Mesenchymal stem cell (in vitro differentiated cells and primary cell): ENCODE measurements at places on chromosomes 6 and 20.

GRCh38 chr6:55319961-55320695 is 7.1 kb upstream of the GFRAL start:
- no peaks in the 10 kb centered on the region for H3K36me3 ChIP-seq
- H3K27me3 ChIP-seq: no peaks in the 10 kb centered on the region
- H3K27ac ChIP-seq: no peak overlapping the region
- H3K4me1 ChIP-seq: no peaks in the 10 kb centered on the region
- H3K4me3 ChIP-seq: no peak overlapping the region

- no peak overlapping the region for H3K4me3 ChIP-seq
- no peaks in the 10 kb centered on the region for H3K4me1 ChIP-seq
- DNase-seq: no peak
- H3K27ac ChIP-seq: no peak overlapping the region
- no peaks in the 10 kb centered on the region for H3K36me3 ChIP-seq
- peaks cover 7% of the 10 kb centered on the region for H3K27me3 ChIP-seq
Observed at GRCh38 chr20:21289651-21290050, 13.5 kb upstream of the XRN2 start.

GRCh38 chr6:114049367-114049966 is 78.5 kb upstream of the HDAC2 start:
- no peak overlapping the region for H3K4me3 ChIP-seq
- peaks cover 5% of the 10 kb centered on the region for H3K4me1 ChIP-seq
- peak overlapping the region; percentile 23 for H3K27ac ChIP-seq
- H3K27me3 ChIP-seq: no peaks in the 10 kb centered on the region
- peak; percentile 7 for DNase-seq
- H3K36me3 ChIP-seq: no peaks in the 10 kb centered on the region

- H3K4me1 ChIP-seq: peaks cover 40% of the 10 kb centered on the region
- no peak overlapping the region for H3K4me3 ChIP-seq
- H3K27me3 ChIP-seq: no peaks in the 10 kb centered on the region
- peaks cover 73% of the 10 kb centered on the region for H3K36me3 ChIP-seq
Observed at GRCh38 chr20:63737945-63738686, 1.5 kb upstream of the SLC2A4RG start.

DNA sequence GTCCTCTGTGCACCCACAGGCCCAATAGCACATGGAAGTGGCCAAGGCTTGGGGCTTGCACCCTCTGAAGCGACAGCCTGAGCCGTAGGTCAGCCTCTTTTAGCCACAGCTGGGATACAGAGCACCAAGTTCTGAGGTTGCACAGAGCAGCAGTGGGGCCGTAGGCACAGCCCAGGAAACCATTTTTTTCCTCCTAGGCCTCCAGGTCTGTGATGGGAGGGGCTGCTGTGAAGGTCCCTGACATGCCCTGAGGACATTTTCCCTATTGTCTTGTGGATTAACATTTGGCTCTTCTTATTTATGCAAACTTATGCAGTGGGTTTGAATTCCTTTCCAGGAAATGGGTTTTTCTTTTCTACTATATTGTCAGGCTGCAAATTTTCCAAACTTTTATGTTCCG is 878.7 kb upstream of the MAN1A1 start:
- no peak for DNase-seq
- H3K27me3 ChIP-seq: no peaks in the 10 kb centered on the region
- no peaks in the 10 kb centered on the region for H3K4me1 ChIP-seq
- H3K27ac ChIP-seq: no peak overlapping the region
- H3K4me3 ChIP-seq: no peak overlapping the region
- H3K36me3 ChIP-seq: no peaks in the 10 kb centered on the region

DNA sequence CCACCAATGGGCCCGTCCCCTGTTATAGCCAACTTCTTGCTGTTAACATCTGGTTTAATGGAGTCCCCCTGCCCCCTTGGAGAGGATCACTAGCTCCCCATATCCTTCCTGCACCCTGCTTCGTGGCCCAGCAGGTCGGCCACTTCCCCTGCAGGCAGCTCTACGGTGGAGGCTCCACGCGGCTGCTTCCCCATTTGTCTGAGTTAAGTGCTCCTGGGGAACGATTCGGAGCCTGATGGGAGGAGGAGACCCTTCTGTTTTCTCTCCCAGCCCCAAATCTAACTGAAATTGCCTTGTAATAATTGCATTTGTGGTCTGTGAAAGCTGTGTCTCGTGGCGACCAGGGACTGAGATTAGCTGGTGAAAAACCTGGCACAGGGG is 74.6 kb downstream of the SULF2 start:
- H3K36me3 ChIP-seq: no peaks in the 10 kb centered on the region
- H3K4me1 ChIP-seq: peaks cover 4% of the 10 kb centered on the region
- peaks cover 55% of the 10 kb centered on the region for H3K27me3 ChIP-seq
- no peak overlapping the region for H3K4me3 ChIP-seq

DNA sequence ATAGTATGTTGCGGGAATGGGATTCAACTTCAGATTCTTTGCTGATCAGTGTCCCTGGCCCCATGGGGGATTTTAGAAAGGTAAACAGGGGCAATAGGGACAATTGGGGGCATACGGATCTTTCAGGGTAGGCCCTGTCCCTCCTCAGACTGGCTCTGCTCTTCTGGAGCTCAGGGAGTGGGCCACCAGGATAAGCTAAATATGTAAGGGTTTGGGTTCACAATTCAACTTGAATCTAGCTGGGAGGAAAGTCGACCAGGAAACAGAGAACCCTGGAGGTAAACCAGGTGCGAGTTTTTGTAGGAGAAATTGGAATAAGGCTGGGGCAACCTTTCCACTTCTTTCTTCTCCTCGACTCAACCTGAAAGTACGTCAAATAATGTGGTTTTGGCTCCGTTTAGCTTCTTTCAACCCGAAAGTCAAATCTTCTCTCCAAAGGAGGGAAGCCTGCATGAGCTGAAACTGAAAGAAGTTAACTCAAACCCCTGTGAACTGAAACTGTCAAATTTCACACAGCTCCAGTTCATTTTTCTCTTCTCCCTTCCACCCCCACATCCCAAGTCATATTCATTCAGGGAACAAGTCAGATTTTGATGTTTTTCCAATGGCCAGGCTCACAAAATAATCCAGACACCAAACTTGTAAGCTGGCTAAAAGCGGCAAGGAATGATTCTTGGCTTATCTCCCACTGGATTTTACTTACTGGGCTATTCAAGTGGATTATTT is 278.2 kb downstream of the CLIC5 start:
- peaks cover 13% of the 10 kb centered on the region for H3K27me3 ChIP-seq
- no peak overlapping the region for H3K27ac ChIP-seq
- H3K36me3 ChIP-seq: no peaks in the 10 kb centered on the region
- no peak for DNase-seq

- no peak overlapping the region for H3K27ac ChIP-seq
- no peaks in the 10 kb centered on the region for H3K27me3 ChIP-seq
- peaks cover 6% of the 10 kb centered on the region for H3K4me1 ChIP-seq
- no peak overlapping the region for H3K4me3 ChIP-seq
- no peak for DNase-seq
- no peaks in the 10 kb centered on the region for H3K36me3 ChIP-seq
Observed at GRCh38 chr6:17869753-17870050, 117.7 kb downstream of the KIF13A start.

GRCh38 chr6:158791274-158791855 is 27.8 kb downstream of the EZR start:
- H3K27ac ChIP-seq: no peak overlapping the region
- H3K27me3 ChIP-seq: no peaks in the 10 kb centered on the region
- peaks cover 16% of the 10 kb centered on the region for H3K36me3 ChIP-seq
- no peak overlapping the region for H3K4me3 ChIP-seq
- no peak for DNase-seq

DNA sequence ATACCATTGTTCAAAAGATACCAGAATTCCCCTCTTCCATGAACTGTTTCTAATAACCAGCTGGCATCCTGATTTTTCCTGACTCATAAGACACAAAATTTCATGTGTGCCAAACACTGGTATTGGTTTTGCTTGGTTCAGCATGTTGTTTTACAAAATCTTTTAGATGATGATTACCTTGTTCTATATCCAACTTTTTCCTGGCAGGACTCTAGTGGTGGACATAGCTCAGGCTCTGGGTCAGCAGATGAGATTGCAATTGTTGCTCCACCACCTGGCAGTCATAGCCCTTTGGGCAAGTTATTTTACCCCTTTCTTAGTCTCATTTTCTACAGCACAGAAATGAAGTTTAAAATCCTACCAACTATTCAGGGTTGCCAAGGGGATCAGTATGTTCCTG is 6.2 kb downstream of the TRIM38 start:
- peaks cover 13% of the 10 kb centered on the region for H3K36me3 ChIP-seq
- no peak overlapping the region for H3K27ac ChIP-seq
- peak overlapping the region; percentile 35 for H3K4me3 ChIP-seq
- H3K27me3 ChIP-seq: no peaks in the 10 kb centered on the region
- peaks cover 7% of the 10 kb centered on the region for H3K4me1 ChIP-seq
- no peak for DNase-seq

DNA sequence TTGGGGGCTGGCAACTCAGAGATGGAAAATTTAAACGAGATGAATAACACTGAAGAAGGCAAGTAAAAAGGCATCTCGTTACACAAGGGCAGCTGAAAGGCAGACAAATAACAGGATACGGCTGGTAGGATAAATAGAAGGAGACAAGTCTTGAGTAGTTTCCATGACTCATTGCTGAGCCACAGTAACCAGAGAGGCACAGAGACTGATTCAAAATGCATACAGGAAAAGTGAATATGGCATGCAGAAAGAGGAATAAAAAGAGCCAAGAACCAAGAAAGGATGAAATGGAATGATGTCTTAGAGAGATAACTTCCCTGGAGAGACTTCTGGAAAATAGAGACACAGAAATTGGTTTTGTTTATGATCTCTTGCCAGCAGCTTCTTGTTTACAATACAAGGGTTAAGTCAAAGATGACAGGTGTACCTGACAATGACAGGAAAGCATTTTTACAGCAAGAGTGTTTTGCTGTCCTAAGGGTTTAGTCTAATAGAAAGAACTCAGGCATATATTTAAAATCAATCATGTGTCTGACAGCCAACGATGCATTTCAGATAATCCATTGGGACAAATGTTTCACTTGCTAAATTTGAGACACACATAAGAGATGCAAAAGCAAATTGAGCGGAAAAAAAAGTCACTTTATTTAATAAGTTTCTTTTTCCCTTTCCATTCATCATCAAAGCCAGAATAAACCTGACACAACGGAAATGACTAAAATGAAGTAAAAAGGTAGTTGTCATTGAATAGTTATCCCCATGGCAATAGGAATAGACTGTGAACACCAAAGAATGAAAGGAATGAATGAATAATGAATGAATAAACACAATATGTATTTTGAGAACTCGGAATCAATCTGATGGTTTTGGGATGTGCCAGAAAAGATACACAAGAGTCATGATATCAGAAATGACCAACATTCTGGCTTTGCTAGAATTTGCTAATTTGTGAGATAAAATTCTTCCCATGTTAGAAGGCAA is 68.0 kb upstream of the KCNQ5 start:
- DNase-seq: peak; percentile 90
- H3K4me3 ChIP-seq: no peak overlapping the region
- no peaks in the 10 kb centered on the region for H3K36me3 ChIP-seq
- no peaks in the 10 kb centered on the region for H3K27me3 ChIP-seq

GRCh38 chr6:47853766-47854165 is 71.9 kb downstream of the OPN5 start:
- no peak for DNase-seq
- H3K27me3 ChIP-seq: no peaks in the 10 kb centered on the region
- H3K4me3 ChIP-seq: no peak overlapping the region
- H3K36me3 ChIP-seq: no peaks in the 10 kb centered on the region
- no peak overlapping the region for H3K27ac ChIP-seq
- H3K4me1 ChIP-seq: no peaks in the 10 kb centered on the region

DNA sequence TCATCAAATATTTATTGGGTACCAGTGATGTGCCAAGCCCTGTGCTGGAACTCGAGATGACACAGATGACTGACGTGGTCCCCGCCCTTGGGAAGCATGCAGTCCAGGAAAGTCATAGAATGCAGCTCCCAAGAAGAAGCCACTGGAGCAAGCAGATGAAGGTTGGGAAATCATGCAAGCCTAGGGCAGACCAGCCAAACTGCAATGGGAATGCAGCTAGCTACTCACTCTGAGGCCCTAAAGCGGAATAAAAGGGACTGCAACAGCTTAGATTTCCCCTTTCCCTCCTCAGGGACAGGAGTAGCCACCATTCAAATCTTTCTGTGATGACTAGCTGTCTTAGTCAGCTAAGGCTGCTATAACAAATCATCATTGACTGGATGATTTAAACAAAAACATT is 152.2 kb downstream of the MAFB start:
- H3K4me1 ChIP-seq: no peaks in the 10 kb centered on the region
- peaks cover 9% of the 10 kb centered on the region for H3K27me3 ChIP-seq
- DNase-seq: peak; percentile 13
- H3K36me3 ChIP-seq: no peaks in the 10 kb centered on the region
- H3K27ac ChIP-seq: no peak overlapping the region

DNA sequence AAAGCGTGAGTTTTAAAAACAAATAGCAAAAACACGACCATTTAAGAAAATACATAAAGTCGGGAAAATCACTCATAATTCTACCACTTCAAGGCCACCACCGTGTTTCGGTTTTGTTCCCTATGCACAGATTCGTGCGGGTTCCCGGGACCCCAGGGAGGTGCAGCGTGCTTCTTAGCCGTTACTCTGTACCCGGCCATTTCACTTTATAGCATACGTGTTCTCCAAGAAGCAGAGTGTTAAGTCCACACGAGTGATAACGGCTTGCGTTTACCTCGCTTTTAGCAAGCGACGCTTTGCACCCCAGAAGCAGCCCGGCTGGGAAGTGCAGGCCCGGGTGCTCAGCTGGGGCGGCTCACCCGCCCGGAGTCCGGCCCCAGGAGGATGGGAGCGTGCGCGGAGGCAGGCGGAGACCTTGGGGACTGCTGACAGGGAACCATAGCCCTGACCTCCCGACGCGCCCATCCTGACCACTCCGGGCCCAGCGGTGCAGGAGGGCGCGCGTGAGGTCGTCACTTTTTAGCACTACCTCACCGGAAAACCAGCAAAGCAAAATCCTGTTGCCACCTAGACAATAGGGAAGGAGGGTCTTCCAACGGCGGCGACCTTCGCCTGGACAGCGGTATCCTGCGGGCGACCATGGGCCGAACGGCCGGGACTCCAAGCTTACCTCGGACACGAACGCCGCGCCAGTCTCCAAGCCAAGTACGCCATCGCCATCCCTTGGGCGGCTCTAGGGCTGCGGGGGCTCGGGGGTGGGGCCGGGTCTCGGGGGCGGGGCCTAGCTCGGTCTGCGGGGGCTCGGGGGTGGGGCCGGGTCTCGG is at the start of gene ECI2:
Gene ECI2, minus strand, starts transcription at position 735 of the 824 bp plus-strand sequence. Its CDS starts 15 bp downstream, at position 720.
- H3K4me3 ChIP-seq: peak within 1 kb of the TSS; percentile 99
- H3K27me3 ChIP-seq: no peaks in the 10 kb centered on the region
- peaks cover 5% of the 10 kb centered on the region for H3K4me1 ChIP-seq
- peak; percentile 76 for DNase-seq

DNA sequence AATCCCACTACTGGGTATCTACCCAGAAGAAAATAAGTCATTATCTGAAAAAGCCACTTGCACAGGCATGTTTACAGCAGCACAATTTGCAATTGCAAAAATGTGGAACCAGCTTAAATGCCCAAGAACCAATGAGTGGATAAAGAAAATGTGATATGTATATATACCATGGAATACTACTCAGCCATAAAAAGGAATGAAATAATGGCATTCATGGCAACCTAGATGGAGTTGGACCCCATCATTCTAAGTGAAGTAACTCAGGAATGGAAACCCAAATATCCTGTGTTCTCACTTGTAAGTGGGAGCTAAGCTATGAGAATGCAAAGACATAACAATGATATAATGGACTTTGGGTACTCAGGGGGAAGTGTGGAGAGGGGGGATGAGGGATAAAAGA is 4.6 kb downstream of the RNGTT start:
- H3K4me1 ChIP-seq: peaks cover 6% of the 10 kb centered on the region
- no peak overlapping the region for H3K4me3 ChIP-seq

GRCh38 chr6:152636609-152637295 is 410 bp downstream of the SYNE1 start:
- peak overlapping the region; percentile 96 for H3K4me3 ChIP-seq
- H3K4me1 ChIP-seq: peaks cover 15% of the 10 kb centered on the region
- no peaks in the 10 kb centered on the region for H3K36me3 ChIP-seq
- peaks cover 7% of the 10 kb centered on the region for H3K27me3 ChIP-seq

- no peak within 1 kb of the TSS for H3K27ac ChIP-seq
- H3K27me3 ChIP-seq: no peaks in the 10 kb centered on the region
- peaks cover 4% of the 10 kb centered on the region for H3K36me3 ChIP-seq
- peak within 1 kb of the TSS; percentile 60 for H3K4me3 ChIP-seq
Observed at GRCh38 chr6:33075568-33076405, at the start of gene HLA-DPB1. TSS of gene HLA-DPB1 (plus strand) at chr6:33075990. CDS start at chr6:33076042, 52 bp downstream.
